ENCODE measurements at places on chromosomes 1 and 21. TPM values are rescaled to one million over a fixed set of nuclear protein-coding genes. Genes with fewer than 3 reads are reported as not detected.

The CLCNKA gene
- total RNA-seq, result under 0.01 TPM

DNA sequence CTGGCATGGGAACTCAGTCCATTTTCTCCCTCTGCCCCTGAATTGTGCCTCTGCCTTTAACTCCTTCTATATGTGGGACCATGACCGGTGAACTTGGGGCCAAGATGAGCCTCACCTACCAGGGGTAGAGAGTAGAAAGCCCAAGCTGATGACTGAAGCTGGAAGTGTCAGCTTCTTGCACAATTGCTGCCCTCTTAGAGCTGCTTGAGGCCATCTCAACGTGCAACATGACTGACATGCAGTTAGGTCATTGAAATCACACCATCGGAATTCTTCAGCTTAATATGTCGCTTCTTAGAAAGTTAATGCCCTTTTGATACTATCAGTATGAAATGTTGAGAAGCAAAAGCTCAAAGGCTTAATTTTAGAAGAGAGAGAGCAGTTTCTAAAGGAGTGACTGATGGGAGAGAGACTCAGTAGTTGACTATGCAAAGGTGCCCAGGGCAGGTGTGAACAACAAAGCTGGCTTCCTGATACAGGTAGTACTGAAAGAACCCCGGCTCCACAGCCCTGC, 89.4 kb upstream of the UBE2U start:
- H3K27ac ChIP-seq, result no peak overlapping the region
- H3K27me3 ChIP-seq, result no peaks in the 10 kb centered on the region
- DNase-seq, result no peak
- H3K4me1 ChIP-seq, result peaks cover 2% of the 10 kb centered on the region
- no peaks in the 10 kb centered on the region for H3K36me3 ChIP-seq

The TRIM17 gene
- total RNA-seq, result 0.09 TPM

DNA sequence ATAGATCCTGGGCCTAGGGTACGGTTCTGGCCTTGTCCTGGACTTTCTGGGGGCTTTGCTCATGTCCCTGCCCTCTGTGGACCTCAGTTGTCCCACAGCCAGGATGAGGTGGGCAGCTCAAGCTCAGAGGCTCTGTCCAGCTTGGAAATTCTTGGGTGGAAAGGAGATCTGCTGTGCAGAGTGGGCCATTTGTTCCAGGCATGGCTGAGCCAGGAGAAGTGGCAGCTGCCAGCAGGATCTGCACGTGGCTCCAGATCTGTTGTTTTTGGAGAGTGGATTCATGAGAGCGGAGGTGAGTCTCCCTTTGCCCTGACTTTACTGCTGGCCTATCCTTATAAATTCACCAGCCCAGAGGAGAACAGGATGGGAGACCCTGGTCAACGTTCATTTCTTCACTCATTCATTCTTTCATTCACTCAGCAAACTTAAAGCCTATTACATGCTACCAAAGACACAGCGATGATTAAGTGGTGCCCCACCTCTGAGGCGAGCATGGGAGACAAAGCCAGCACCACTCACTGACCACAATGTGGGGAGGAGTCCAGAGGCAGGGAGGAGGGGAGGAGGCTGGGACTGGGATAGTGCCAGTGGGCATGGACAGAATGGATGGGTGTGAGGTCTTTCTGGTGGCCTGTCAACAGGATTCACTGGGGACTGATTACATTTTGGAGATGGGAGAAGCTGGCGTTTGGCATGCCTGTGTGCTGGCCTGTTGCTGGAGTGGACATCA, 205.1 kb downstream of the TRABD2B start:
- no peak for DNase-seq
- H3K4me1 ChIP-seq, result no peaks in the 10 kb centered on the region
- no peaks in the 10 kb centered on the region for H3K27me3 ChIP-seq
- H3K27ac ChIP-seq, result no peak overlapping the region

DNA sequence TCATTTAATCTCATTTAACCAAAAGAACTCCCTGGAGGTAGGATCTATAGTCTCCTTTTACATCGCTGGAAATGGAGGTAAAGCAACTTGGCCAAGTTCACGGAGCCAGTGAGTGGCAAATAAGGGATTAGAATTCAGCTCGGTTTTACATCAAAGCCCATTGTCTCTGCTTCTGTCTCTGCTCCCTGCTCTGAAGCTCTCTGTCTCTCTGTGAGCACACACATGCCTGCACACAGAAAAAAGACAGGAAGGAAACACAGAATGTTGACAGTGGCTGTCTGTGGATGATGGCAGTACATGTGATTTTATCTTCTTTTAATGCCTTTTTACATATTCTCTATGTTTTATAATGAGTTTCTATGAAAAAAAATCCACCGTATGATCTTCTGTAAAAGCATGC, 8.9 kb upstream of the DHRS3 start:
- H3K4me1 ChIP-seq, result no peaks in the 10 kb centered on the region
- H3K27ac ChIP-seq, result no peak overlapping the region
- H3K4me3 ChIP-seq, result no peak overlapping the region
- no peaks in the 10 kb centered on the region for H3K27me3 ChIP-seq
- peak; percentile 34 for DNase-seq
- H3K36me3 ChIP-seq, result no peaks in the 10 kb centered on the region

The NGF gene
- total RNA-seq, result 0.47 TPM

DNA sequence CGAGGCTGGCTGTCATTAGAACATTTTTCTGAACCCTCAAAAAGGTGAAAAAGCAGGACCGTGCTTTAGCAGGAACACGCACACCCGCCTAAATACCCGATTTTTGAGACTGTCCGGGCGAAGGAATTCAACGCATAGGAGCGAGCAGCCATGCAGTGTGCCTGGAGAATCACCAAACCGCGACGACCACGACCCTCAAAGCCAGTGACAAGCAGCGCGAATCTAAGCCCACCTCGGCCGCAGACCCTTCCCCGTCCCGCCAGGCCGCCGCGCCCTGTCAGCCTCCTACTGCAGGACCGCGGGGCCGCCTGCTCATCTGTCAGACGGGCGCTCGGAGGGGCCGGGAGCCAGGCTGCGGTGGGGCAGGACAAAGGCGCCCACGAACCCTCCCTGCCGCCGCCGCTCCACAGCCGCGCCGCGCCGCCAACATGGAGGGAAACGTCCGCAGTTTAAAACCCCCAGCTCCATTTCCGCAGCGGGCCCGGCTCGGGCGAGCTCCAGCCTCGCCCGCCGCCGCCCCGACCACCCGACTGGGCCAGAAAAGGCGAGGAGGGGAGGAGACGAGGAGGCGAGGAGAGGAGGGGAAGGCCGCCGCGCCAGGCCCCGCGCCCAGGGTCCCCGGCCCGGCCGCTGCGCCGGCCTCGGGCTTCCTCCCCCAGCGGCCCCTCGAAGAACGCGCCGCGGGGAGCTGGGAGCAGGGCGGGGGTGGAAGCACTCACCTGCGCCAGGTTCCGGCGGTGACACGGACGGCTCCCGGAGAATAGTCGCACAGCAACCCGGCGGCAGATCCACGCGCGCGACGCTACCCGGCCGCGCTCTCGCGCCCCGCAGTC, at the start of gene LBR:
Gene LBR (minus strand): TSS at position 804 of the 833 bp plus-strand sequence. CDS start 3,963 bp downstream, outside the sequence.
- peak within 1 kb of the TSS; percentile 96 for H3K4me3 ChIP-seq
- peaks cover 14% of the 10 kb centered on the region for H3K4me1 ChIP-seq
- H3K36me3 ChIP-seq, result peaks cover 24% of the 10 kb centered on the region
- H3K27me3 ChIP-seq, result no peaks in the 10 kb centered on the region
- peak within 1 kb of the TSS; percentile 97 for H3K27ac ChIP-seq
- no peak for DNase-seq

DNA sequence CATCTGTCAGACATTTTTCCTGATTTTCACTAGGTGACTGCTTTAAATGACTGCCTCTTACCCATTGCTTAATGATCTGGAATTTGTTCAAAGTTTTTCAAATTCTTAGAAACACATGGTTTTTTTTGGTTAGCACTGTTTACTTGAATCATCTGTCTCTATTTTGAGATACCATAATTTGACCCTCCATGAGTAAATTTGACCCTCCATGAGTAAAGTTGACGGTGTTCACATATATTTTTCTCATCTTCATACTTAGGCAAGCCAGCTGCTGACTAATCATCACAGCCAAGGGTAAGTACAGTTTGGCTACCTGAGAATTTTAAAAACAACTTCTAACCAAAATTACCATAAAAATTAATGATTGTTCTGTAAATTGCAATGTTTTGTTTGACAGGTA, 586.5 kb downstream of the PTBP2 start:
- H3K27me3 ChIP-seq, result no peaks in the 10 kb centered on the region
- H3K4me1 ChIP-seq, result no peaks in the 10 kb centered on the region
- no peaks in the 10 kb centered on the region for H3K36me3 ChIP-seq
- H3K4me3 ChIP-seq, result no peak overlapping the region
- no peak overlapping the region for H3K27ac ChIP-seq
- no peak for DNase-seq

DNA sequence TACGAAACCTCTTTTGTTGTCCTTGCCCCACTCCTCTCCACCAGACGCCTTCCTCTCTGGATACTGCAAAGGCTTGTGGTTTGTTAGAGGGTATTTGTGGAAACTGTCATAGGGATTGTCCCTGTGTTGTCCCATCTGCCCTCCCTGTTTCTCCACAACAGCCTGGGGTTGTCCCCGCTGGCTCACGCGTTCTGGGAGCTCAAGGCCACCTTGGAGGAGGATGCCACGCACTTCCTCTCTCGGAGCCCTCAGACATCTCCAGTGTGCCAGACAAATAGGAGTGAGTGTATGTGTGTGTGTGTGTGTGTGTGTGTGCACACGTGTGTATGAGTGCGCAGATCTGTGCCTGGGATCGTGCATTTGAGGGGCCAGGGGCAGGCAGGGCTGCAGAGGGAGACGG, 37.6 kb upstream of the IL19 start:
- H3K4me3 ChIP-seq, result no peak overlapping the region
- no peak overlapping the region for H3K27ac ChIP-seq
- peaks cover 53% of the 10 kb centered on the region for H3K36me3 ChIP-seq
- no peak for DNase-seq
- H3K27me3 ChIP-seq, result no peaks in the 10 kb centered on the region

- H3K4me3 ChIP-seq, result no peak overlapping the region
- peak; percentile 23 for DNase-seq
- peaks cover 5% of the 10 kb centered on the region for H3K36me3 ChIP-seq
- no peak overlapping the region for H3K27ac ChIP-seq
Observed at GRCh38 chr1:65431111-65431705, 10.7 kb downstream of the LEPR start.

The KANK4 gene
- 0.99 TPM for total RNA-seq

The SLC45A1 gene
- total RNA-seq, result 0.09 TPM

DNA sequence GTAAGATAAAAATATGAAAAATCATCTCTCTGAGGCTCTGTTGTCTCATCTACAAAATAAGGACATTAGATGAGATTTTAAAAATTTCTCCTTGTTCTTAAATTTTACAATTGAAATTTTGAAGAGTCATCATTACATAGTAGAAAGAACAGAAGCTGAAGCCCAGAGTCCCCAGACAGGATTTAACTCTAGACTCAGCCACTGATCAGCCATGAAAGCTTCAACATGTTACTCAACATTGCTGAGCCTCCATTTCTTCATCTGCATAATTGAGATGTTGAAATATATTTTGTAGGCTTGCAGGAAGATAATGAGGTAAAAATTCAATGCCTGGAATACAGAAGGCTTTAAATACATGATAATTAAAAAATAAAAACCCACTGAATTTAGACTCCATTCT, 633.3 kb downstream of the LMO4 start:
- no peak overlapping the region for H3K27ac ChIP-seq
- H3K4me3 ChIP-seq, result no peak overlapping the region
- no peaks in the 10 kb centered on the region for H3K27me3 ChIP-seq
- H3K36me3 ChIP-seq, result no peaks in the 10 kb centered on the region

DNA sequence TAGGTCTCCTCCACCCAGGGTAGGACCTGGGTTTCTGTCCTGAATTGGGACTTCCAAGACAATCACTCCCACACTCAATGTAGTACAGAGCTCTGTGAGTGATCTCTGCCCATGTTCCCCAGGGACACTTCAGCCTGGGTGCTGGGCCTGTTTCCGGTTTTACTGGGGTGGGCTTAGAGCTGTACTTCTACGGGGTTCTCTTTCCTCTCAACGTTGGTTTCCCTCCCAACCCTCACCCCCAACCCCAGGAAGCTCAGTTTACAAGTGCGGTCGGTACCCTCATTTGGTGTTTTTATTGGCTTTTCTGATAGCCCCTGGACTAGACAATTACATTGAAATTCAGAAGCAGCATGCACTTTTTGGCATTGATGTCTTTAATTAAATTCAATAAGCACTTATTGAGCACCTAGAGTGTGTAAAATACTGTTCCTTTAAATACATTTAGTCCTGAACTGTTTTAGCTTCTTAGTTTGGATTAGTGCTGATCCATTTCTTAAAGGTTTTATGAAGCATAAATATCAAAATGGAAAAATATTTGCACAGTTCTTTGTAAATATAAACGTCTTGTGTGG, 542 bp upstream of the XPR1 start:
- H3K36me3 ChIP-seq, result no peaks in the 10 kb centered on the region
- H3K4me3 ChIP-seq, result no peak overlapping the region
- H3K4me1 ChIP-seq, result peaks cover 4% of the 10 kb centered on the region
- no peaks in the 10 kb centered on the region for H3K27me3 ChIP-seq
- H3K27ac ChIP-seq, result no peak overlapping the region

GRCh38 chr1:67945733-67946374, 104.6 kb downstream of the DIRAS3 start:
- no peaks in the 10 kb centered on the region for H3K4me1 ChIP-seq
- H3K36me3 ChIP-seq, result no peaks in the 10 kb centered on the region
- peaks cover 3% of the 10 kb centered on the region for H3K27me3 ChIP-seq
- H3K27ac ChIP-seq, result no peak overlapping the region
- no peak for DNase-seq

- H3K27ac ChIP-seq, result no peak overlapping the region
- no peak overlapping the region for H3K4me3 ChIP-seq
- H3K27me3 ChIP-seq, result no peaks in the 10 kb centered on the region
- H3K4me1 ChIP-seq, result no peaks in the 10 kb centered on the region
- H3K36me3 ChIP-seq, result no peaks in the 10 kb centered on the region
Observed at GRCh38 chr1:186559601-186560116, 98.7 kb upstream of the PDC start.

DNA sequence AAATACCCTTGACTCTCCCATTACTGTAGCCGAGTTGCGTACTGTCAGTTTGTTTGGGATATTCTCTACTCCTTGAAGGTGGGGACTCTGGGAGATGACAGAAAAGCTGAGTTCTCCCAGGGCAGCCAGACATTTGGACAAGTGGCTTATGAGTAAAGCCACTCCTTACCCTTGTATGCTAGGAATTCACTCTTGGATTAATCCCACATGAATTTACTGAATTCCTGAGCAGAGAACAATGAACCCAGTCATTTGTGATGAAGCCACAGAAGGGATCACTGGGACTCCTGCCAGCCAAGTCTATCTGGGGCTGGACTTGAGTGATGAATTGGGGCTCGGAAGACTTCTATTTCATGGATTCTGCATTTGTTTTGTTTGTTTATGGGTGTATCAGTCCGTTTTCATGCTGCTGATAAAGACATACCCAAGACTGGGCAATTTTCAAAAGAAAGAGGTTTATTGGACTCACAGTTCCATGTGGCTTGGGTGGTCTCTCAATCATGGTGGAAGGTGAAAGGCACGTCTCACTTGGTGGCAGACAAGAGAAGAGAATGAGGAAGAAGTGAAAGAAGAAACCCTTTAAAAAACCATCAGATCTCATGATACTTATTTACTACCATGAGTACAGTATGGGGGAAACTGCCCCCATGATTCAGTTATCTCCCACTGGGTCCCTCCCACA, 25.1 kb downstream of the C1orf116 start:
- no peaks in the 10 kb centered on the region for H3K27me3 ChIP-seq
- H3K27ac ChIP-seq, result no peak overlapping the region
- no peaks in the 10 kb centered on the region for H3K4me1 ChIP-seq
- no peaks in the 10 kb centered on the region for H3K36me3 ChIP-seq
- DNase-seq, result no peak

- DNase-seq, result no peak
- peak overlapping the region; percentile 34 for H3K27ac ChIP-seq
- peaks cover 6% of the 10 kb centered on the region for H3K4me1 ChIP-seq
- no peaks in the 10 kb centered on the region for H3K36me3 ChIP-seq
Observed at GRCh38 chr1:91651661-91652071, 151.0 kb downstream of the CDC7 start.

GRCh38 chr1:207794861-207795260, 43.0 kb downstream of the CD46 start:
- peaks cover 4% of the 10 kb centered on the region for H3K4me1 ChIP-seq
- no peak overlapping the region for H3K4me3 ChIP-seq
- no peaks in the 10 kb centered on the region for H3K27me3 ChIP-seq

The BTBD8 gene
- 2.9 TPM for total RNA-seq
